Gastrocnemius medialis (tissue), 4 donors: ENCODE measurements at places on chromosomes 7 and 10. TPM values are rescaled to one million over a fixed set of nuclear protein-coding genes. Genes with fewer than 3 reads are reported as not detected.

Gene HMX2
- not detected for total RNA-seq

Gene NIPSNAP2
- 382 TPM for total RNA-seq

DNA sequence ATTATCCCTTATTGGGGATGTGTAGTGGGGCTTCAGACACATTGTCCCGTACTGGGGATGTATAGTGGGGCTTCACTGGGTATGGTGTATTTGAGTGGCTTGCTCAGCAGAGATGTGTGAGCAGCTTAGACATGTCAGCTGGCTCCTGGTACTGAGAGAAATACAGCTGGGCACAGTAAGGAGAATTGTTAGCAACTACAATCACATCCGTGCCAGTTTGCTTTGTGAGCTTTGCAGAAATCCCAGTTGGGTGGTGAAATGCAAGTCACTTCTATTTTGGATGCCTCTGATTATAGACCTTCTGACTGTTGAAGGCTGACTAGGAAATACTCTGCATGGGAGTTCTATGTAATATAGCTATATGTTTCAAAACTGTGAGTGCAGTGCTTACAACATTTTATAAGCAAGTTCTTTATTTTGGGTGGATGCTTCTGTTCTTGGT is 10.8 kb downstream of the CCNY start:
- DNase-seq: no peak

- DNase-seq: no peak
Measured at GRCh38 chr7:120114626-120115025, 158.3 kb upstream of the KCND2 start.

GRCh38 chr7:97499204-97499603 is 232.7 kb upstream of the TAC1 start:
- DNase-seq: no peak

- peak; percentile 3 for DNase-seq
Measured at GRCh38 chr10:26780793-26781601, 79.8 kb downstream of the ABI1 start.

DNA sequence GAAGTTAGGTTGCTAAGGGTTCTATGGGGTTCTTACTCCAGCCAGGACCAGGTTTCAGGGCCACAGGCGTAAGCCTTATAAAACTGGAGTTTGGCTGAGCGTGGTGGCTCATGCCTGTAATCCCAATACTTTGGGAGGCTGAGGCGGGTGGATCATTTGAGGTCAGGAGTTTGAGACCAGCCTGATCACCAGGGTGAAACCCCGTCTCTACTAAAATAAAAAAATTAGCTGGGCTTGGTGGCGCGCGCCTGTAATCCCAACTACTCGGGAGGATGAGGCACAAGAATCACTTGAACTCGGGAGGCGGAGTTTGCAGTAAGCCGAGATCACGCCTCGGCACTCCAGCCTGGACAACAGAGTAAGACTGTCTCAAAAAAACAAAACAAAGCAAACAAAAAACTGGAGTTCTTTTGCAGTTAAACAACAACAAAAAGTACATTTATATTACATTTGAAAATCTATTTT is 347 bp upstream of the RRP12 start:
- DNase-seq: no peak

DNA sequence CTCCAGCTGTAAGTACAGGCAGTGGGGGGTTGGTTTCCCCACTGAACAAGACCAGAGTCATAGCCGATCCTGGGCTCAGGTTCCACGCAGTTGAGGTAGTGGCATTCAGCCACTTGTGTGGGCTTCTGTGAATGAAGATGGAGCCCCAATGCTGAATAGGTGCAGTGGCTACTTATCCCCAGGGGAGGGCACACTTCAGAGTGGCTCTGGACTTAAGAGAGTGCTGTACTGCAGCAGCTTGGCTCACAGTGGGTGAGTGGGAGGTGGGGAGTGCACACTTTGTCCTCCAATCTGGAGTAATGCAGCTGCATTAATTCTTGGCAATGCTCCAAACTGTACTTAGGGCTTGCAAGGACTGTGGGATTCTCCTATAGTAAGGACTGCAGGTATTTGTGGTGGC is 81.9 kb downstream of the BUB3 start:
- DNase-seq: no peak

DNA sequence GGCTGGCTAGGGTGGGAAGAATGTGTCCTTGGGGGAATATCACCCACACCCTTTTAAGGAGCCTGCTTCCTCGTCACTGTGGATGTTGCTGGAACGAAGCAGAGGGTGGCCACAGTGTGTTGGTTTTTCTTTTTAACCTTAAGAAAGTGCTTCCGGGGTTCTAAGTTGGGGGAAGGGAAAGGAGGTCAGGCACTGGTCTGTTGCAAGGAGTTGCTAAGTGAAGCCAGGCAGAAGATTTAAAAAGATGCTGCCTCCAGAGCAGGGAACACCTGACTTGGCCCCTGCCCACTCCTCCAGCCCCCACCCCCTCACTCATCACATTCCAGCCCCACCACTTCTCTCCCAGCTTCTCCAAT is 213.1 kb downstream of the EMX2 start:
- DNase-seq: no peak
